Cardiac atrium fibroblast (primary cell): ENCODE measurements at places on chromosomes 3 and 15. TPM values are rescaled to one million over a fixed set of nuclear protein-coding genes. Genes with fewer than 3 reads are reported as not detected.

MUC20 gene
- 1.3 TPM in 1 of 2 replicates, not detected in the other for total RNA-seq

EDEM1 gene
- total RNA-seq: 19.1 and 25.3 TPM in 2 replicates

EBLN2 gene
- total RNA-seq: 0.36 and 2.1 TPM in 2 replicates

ITIH1 gene
- total RNA-seq: not detected in 2 replicates

TRH gene
- total RNA-seq: not detected in 2 replicates
